Tibial nerve (tissue), 4 donors: ENCODE measurements at places on chromosomes 5 and 9. TPM values are rescaled to one million over a fixed set of nuclear protein-coding genes. Genes with fewer than 3 reads are reported as not detected.

- no peak for DNase-seq
These were observed 34.1 kb downstream of the ZMAT2 start for GRCh38 chr5:140734354-140734753.

DNA sequence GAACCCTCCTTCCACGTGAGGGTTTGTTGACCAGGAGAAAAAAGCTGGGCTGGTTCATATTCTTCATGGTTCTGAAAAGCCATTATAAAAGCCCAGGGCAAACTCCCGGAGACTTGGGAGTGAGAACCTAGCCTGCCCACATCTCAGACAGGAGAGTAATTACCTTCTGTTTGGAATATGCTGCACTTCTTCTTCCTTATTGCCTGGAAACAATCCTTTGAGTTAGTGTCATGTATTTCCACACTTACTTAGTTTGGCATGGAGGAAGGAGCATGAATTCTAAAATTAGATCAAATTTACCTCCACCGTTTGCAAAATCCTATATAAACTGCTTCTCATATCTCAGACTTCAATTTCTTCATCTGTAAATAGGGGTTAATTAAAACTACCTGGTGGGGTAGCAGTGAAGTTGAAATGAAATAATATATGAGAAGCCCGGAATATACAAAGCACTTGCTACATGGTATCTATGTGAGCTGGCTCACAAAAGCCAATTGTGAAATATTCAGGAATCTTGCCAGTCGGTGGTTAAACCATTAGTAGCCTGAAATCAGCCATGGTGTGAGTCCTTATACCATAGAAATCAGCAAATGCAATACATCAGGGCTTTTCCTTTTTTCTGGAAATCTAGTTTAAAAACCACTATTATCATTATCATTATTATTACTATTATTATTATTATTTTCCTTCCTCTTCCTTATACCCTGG lies 140.0 kb upstream of the RAD23B start:
- DNase-seq = no peak

- no peak for DNase-seq
These were observed 53.4 kb downstream of the MAN2A1 start for GRCh38 chr5:109743041-109743531.

- DNase-seq = no peak
These were observed 11.4 kb upstream of the DAB2IP start for GRCh38 chr9:121640076-121640475.

- no peak for DNase-seq
These were observed 115.4 kb upstream of the GNA14 start for GRCh38 chr9:77763566-77763965.

DNA sequence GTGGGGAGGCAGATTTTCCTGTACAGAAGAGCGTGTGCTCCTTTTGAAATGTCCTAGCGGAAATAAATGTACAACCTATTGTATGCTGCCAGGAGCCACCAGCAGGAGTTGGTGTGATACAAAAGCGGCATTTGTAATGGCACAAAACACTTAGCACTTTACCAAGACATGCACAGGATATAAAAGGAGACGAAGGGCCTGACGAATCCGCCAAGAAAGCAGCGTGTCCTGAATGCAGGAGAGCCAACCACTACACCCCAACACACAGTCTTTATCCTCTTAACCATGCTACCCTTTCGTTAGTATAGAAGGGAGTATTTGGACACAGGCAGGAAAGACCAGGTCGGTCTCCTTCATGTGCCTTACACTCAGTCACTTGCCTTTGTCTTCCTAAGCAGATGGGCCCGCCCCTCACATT lies 218.1 kb downstream of the TRIM32 start:
- no peak for DNase-seq

DNA sequence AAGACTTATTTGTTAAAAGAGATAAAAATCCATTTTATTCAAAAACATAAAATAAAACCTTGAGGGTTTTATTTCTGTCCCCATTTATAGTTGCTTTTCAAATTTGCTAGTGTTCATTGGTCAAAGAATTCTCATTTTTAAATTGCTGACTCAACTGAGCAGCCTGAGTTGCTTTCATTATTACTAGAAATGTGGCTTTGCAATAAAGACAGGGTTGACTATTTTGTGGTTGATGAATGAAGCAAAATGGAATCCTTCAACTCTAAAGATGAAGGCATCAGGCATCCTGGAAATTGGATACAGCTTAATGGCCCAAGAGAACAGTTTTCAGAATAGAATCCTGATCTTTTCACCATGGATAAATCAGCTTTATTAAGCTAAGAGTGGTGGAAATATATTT lies 23.9 kb upstream of the PPP3R2 start:
- no peak for DNase-seq

DNA sequence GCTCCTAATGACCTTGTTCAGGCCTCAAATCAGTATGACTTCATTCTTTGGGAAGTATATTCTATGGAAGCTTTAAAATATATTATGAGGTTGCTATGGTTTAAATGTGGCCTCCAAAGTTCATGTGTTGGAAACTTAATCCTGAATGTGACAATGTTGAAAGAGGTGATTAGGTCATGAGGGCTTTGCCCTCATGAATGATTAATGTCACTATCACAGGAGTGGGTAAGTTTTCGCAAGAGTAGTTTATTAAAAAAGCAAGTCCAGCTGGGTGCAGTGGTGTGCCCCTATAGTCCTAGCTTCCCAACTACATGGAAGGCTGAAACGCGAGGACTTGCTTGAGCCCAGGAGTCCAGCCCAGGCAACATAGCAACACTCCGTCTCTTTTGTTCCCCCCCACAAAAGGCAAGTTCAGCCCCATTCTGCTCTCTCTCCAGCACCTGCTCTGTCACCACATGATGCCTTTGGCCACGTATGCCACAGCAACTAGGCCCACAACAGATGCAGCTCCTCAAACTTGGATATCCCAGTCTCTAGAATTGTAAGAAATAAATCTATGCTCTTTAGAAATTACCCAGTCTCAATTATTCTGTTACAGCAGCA lies 105.3 kb downstream of the SIL1 start:
- DNase-seq = no peak

DNA sequence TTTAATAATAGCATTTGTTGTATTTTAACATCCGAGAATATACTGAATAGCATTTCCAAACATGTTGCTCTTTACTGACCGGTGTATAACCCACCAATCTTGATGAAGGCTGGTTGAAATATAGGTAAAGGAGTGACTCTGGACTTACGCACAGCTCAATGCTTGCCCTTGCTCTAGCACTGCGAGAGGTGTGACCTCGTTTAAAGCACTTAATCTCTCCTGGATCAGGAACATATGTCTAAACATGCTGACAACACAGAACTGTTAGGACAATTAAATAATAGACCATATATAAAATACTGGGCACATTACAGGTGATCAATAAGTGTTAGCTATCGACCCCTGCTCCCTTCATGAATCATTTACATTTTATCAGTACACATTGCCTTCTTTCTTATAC lies 28.3 kb downstream of the TLR4 start:
- DNase-seq = no peak

DNA sequence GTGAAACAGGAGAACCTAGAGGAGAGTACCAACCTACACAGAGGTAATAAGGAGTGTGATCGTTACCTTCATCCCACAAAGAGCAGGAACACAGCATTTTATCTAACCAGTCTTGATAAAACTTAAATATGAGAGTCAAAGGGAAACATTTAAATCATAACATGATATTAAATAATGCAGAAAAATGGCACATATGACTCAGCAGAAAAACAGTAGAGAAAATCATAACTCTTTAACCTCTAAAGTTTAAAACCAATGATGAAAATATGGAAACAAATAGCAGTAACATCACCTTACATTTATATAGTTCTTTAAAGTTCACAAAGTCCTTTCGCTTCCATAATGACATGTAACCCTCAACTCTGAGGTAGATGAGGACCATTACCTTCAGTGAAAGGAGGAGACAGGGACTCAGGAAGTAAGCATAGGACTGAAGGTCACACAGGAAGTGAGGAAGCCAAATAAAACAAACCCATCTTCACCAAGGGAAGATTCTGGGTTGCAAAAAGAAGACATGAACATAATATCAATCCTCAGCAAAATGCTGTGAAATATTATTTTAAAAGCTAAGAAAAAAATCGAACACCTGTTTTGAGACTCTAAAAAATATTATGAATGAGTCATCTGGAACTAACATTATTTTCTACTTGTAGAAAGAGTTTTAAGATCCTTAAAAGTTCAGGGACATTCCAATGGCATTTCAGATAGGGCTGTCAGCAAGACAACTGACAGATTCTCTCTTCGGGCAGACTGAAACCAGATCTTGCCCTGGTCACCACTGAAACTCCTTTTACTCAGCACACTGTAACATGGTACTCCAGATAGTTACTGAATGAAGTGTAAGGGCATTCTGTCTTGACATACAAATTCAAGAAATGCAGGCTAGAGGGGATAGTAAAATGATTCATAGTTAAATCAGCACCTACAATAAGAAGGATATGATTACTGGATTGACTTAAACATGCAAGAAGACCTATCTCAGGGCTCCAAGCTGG lies 148.5 kb downstream of the EPB41L4A start:
- no peak for DNase-seq

DNA sequence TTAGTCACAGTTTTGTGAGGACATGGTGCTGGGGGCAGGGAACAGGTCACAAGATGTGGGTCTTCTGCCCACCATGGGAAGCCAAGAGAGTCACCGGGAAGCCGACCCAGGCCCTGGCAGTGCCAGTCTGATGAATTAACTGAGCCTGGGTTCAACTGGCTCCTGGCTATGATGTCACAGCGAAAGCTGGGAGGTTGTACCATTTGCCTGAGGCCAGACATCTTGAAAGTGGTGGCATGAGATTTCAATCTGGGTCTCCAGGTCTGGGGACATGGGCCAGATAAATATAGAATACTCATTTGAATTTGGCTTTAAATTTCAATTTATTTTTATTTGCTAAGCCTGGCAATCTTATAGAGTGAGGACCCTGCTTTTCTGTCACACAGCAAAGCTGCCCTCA lies 280.9 kb downstream of the NSG2 start:
- no peak for DNase-seq

GRCh38 chr9:93613174-93613573 lies 36.8 kb downstream of the PHF2 start:
- DNase-seq = no peak

GRCh38 chr5:83931969-83932368 lies 211.3 kb upstream of the HAPLN1 start:
- no peak for DNase-seq

GRCh38 chr9:75531588-75531987 lies 358.9 kb upstream of the PCSK5 start:
- DNase-seq = no peak

Gene GRK6
- 26.4 TPM for total RNA-seq

Gene SOX30
- total RNA-seq = not detected

Gene SPINK7
- total RNA-seq = not detected

Gene MYOZ3
- total RNA-seq = 4.3 TPM

Gene STRBP
- total RNA-seq = 3.5 TPM

Gene SLC27A6
- total RNA-seq = 19.8 TPM

Gene BARX1
- total RNA-seq = not detected

Gene NFIB
- 87.3 TPM for total RNA-seq

Gene SLC34A1
- total RNA-seq = not detected

Gene UNC5A
- not detected for total RNA-seq
